Daoy (cell line): ENCODE measurements at places on chromosomes 6 and 20. TPM values are rescaled to one million over a fixed set of nuclear protein-coding genes. Genes with fewer than 3 reads are reported as not detected.

Gene CGAS
- 37.3 and 46.2 TPM in 2 replicates for total RNA-seq

Gene SSTR4
- total RNA-seq, result not detected in 2 replicates

Gene OR2B6
- 1.1 TPM in 1 of 2 replicates, not detected in the other for total RNA-seq

Gene THBS2
- total RNA-seq, result 12.5 and 16.1 TPM in 2 replicates

Gene FAM217A
- not detected in 2 replicates for total RNA-seq

Gene ISM1
- 0.46 and 1.1 TPM in 2 replicates for total RNA-seq

Gene ADGRG6
- total RNA-seq, result 2.2 and 15.3 TPM in 2 replicates

Gene TRERF1
- 3.3 and 3.8 TPM in 2 replicates for total RNA-seq

Gene TCF15
- total RNA-seq, result 0.18 and 1.0 TPM in 2 replicates

Gene MATN4
- not detected in 2 replicates for total RNA-seq

Gene CCHCR1
- 41.5 and 42.0 TPM in 2 replicates for total RNA-seq

Gene BTNL2
- total RNA-seq, result not detected in 2 replicates

Gene IFNGR1
- 31.1 and 35.1 TPM in 2 replicates for total RNA-seq

Gene GSTA3
- not detected in 2 replicates for total RNA-seq

Gene THBD
- 5.1 and 5.4 TPM in 2 replicates for total RNA-seq

Gene KIZ
- 22.2 and 36.7 TPM in 2 replicates for total RNA-seq

Gene ATG5
- total RNA-seq, result 49.6 and 72.6 TPM in 2 replicates
